ENCODE measurements at places on chromosomes 12 and 14. TPM values are rescaled to one million over a fixed set of nuclear protein-coding genes. Genes with fewer than 3 reads are reported as not detected.

GRCh38 chr12:9636150-9636850, 28.6 kb upstream of the KLRB1 start:
- no peak for DNase-seq

DNA sequence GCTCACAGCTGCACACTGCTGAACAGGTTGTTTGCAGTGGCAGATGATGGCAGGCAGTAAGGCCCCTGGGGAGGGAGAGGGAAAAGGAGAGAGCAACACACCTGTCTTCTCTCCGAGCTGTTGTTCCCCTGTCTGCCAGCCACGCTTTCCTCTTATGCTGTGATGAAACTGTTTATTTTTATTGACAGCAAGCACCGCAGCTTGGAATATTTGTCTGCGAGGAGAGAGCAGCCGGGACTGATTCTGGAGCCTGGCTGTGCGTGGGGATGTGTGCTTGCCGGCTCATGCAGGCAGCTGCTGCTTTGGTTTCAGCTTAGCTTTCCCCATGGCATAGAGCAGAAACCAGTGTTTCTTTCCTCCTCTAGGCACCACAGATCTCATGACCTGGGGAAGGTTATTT, 58.7 kb upstream of the KCNA5 start:
- no peak for DNase-seq

- no peak for DNase-seq
Observed at GRCh38 chr12:123667771-123668170, 3.1 kb upstream of the TCTN2 start.

- DNase-seq: peak; percentile 62
Observed at GRCh38 chr12:107775093-107775721, 703 bp downstream of the ASCL4 start.

DNA sequence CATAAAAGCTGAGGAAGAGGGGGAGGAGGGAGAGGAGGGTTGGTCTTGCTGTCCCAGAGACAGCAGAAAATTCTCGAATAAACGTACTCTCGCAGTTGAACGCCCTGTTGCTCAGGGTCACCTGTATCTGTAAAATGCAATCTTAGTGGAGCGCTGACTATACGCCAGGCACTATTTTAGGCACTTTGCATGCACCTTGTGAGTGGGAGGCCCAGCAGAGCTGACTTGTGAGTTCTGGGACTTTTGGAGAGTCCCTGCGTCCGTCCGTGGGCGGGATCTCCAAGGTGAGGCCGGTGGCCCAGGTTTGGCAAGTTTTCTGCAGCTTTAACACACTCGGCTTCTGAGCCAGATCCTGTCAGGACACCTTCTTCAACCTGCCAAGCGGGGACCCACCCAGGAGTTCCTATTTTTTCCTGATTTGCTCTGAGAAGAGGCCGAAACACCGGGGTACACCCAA, 32.5 kb upstream of the PLEKHG6 start:
- DNase-seq: no peak

GRCh38 chr12:94379479-94380113, 80.1 kb downstream of the CEP83 start:
- no peak for DNase-seq

The PITPNM2 gene
- 7.0 TPM for total RNA-seq

The BAZ1A gene
- total RNA-seq: 42.3 TPM

All from mesothelial cell of epicardium (in vitro differentiated cells).